ENCODE measurements at places on chromosomes 3 and 15.
A peak's percentile ranks its signal among the peaks of the same experiment; 100 is the strongest.

DNA sequence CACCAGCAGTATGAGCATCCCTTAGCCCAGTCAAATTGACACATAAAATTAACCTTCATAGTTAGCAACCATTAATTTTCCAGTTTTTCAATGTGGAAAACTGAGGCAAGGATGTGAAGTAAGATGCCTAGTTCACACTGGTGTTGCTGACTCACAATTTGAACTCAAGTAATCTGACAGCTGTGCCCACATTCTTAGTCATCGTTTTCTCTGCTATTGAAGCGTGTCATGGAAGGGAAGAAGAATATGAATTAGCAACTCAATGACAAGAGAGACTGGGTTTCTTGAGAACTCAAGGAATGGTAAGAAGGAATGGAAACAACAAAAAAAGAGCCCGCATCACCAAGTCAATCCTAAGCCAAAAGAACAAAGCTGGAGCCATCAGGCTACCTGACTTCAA, 261.4 kb downstream of the EPHA3 start:
- DNase-seq, result no peak

DNA sequence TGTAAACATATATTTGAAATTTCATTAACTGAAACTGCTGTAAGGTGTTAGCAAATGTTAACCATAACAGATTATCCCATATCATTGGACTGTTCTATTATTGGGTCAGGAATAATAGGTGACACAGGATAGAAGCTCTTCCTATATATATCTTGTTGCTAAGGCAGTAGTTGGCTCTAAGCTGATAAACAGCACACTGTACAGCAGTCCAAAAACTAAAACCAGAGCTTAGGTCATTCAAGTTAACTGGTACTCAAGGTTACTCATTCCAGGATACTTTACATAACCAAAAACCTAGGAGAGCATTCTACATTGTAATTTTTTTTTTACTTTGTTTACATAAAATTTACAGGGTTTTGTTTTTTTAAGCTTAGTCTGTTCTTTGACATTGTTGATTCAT, 8.9 kb downstream of the DNAJC19 start:
- DNase-seq, result no peak

DNA sequence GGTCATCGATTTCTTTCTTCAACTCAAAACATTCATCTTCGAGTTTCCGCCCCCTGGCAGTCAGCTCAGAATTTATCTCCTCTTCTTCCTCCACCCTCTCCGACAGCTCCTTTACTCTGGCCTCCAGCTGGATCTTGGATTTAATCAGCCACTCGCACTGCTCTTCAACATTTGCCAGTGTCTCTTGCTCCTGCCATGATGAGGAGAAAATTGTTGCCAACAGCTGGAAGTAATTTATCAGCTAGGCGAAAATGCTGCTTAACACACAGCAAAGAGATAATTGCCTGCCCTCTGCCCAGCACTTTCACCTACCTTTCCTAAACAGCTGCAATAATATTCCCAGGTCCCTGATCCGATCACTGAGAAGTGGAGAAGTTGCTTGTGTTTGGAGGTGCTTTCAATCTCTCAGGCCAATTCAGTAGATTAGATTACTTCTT, 69.3 kb downstream of the MYH15 start:
- no peak for DNase-seq

- no peak for DNase-seq
Measured at GRCh38 chr3:15015456-15015855, 49.7 kb downstream of the MRPS25 start.

DNA sequence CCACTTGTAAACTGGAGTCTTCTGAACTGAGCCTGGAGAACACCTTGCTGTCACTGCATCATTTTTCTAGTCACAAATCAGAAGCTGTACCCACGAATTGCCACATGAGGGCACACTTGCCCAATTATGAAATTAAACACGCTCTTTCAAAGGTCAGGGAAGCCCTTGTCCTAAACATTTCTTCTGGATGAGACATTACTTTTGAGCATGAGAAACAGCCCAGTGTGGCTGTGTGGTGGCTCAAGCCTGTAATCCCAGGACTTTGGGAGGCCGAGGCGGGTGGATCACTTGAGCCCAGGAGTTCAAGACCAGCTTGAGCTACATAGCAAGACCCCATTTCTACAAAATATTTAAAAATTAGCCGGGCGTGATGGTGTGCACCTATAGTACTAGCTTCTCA, 27.5 kb upstream of the CFAP161 start:
- DNase-seq, result no peak

GRCh38 chr3:100602506-100603444, 6.6 kb upstream of the ADGRG7 start:
- DNase-seq, result no peak

- DNase-seq, result no peak
Measured at GRCh38 chr3:184727357-184728009, 15.6 kb upstream of the MAGEF1 start.

GRCh38 chr3:46030626-46031025, 3.3 kb upstream of the XCR1 start:
- no peak for DNase-seq

DNA sequence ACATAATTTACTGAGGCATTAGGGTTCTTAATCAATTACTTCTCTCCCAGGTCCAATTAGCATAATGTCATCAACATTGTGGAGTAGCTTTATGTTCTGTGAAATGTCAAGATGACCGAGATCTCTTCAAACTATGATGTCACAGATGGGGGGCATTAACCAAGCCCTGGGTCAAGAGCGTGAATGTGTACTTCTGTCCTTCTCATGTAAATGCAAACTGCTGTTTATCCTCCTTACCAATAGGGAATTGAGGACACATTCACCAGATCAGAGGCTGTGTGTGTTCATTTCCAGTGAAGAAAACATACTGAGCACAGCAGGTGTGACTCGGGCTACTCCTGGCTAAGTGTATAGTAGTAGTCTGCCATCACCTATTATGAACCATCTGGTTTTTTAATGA, 177.9 kb downstream of the MINAR1 start:
- DNase-seq, result no peak

DNA sequence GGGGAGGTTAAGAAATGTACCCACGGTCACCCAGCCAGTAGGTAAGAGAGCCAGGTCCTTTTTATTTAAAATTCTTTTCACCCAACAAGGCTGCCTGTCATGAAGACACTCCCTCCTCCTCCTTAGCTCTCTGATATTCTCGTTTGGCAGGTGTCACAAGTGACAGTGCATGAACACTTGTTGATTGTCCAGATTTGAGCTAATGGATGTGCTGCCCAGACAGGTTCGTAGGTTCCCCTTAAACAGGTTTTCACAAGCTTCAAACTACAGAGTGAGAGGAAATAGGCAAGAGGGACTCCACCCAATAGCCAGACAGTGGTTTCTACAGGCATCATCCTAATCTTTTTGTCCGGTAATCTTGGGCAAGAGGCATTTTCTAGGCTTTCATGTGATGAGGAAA, 32.2 kb downstream of the ATP13A4 start:
- DNase-seq, result no peak

DNA sequence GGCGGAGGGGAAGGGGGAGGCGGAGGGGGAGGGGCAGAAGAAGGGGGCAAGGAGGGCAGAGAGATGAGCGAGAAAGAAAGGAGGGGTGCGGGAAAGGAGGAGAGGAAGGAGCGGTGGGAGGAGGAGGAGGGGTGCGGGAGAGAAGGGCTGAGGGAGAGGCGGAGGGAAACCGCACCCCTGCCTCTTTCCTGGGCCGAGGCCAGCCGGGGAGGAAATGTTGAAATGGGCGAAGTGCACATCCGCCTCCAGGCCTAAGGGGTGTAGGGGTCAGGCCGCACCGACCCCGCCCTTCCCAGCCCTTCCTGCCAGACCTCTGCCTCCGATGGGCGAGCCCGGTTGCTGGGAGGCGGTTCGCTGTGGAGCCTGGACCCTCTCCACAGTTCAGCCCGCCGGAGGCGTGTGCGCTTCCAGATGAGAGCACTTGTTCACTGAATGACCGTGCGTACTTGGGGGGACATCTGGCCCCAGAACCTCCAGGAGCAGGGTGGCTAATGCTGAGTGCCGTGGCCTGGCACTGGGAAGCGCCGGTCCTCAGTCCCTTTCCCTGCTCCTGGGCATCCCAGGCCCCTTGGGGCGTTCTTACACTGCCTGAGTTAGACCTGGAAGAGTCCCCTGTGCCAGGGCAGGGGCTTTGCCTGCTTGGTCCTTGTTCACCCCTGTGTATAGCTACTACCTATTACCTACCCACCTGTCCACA, 110.3 kb upstream of the KLF13 start:
- DNase-seq, result no peak

DNA sequence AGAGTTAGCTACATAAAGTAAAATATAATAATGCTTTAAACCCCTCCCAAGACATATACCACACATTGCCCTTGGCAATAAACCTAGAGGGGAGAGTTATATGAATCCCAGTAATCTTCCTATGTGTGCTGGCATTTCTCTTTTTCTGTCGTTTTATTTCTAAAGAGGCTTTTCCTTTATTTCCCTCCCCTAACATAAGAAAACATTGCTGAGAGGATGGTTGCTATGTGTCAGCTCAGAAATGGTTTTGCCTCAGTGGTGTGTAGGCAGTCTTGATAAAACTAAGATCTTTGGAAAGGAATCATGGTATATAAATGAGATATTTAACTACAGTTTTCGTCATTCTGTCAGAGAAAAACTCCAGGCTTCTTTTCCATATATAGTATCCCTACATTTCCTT, 30.0 kb downstream of the CCDC191 start:
- DNase-seq, result no peak

GRCh38 chr3:160400030-160400701, 716 bp downstream of the SMC4 start:
- peak; percentile 16 for DNase-seq

DNA sequence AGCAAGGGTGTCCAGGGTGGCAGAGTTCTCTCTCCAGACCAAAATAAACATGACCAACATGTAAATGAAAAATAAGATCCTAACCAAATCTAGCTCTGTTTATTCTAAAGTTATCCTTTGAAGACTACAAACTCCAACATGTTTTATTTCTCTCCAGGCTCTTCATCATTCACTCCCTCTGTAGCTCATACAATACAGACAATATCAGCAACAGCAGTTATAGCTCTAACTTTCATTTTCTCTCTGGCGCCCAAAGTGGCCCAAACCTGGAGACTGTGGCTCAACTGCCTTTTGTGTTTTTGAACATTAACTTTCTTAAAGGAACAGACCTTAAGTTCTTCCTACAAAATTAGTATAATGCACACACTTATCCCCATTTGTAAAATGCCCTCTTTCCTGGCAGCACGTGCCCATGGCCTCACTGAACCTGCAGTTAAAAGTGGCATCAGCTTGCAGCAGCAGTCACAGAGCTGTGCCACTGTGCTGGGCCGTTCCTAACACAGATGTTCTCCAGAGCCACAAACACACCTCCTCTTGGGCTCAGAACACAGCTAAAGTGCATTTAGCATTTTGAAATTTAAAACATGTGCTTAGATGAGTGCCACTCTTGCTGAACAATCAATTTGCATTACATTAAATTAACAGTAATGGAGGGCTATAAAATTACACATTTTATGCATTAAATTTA, 91.9 kb downstream of the RORA start:
- no peak for DNase-seq

DNA sequence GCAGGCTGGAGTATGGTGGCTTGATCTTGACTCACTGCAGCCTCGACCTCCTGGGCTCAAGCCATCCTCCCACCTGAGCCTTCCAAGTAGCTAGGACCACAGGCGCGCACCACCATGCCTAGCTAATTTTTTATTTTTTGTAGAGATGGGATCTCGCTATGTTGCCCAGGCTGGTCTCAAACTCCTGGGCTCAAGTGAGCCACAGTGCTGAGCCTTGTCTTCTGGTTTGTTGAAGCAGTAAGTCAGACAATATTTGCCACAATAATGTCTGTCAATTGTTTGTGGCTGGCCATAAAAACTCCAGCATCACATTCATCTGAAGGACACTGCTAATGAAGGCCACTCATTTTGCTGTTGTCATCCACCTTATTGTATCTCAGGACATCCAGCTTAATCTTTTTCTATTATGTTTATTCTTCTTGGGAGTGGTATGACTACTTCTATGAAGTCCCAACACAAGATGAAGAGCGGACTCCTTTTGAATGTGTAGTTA, 185.9 kb downstream of the FNDC3B start:
- no peak for DNase-seq

- DNase-seq, result no peak
Measured at GRCh38 chr3:88617283-88617682, 467.5 kb downstream of the C3orf38 start.
